NCI-H187 treated with DMSO at 0.1 percent for 48 hours (cell line): ENCODE measurements at places on chromosomes 16 and 17.

GRCh38 chr16:81830845-81831540 lies 51.9 kb downstream of the PLCG2 start:
- no peak for DNase-seq

- no peak for DNase-seq
Observed at GRCh38 chr17:527247-527646, 174.6 kb upstream of the RPH3AL start.

- DNase-seq, result no peak
Observed at GRCh38 chr17:1711804-1712203, 1.6 kb upstream of the TLCD2 start.

DNA sequence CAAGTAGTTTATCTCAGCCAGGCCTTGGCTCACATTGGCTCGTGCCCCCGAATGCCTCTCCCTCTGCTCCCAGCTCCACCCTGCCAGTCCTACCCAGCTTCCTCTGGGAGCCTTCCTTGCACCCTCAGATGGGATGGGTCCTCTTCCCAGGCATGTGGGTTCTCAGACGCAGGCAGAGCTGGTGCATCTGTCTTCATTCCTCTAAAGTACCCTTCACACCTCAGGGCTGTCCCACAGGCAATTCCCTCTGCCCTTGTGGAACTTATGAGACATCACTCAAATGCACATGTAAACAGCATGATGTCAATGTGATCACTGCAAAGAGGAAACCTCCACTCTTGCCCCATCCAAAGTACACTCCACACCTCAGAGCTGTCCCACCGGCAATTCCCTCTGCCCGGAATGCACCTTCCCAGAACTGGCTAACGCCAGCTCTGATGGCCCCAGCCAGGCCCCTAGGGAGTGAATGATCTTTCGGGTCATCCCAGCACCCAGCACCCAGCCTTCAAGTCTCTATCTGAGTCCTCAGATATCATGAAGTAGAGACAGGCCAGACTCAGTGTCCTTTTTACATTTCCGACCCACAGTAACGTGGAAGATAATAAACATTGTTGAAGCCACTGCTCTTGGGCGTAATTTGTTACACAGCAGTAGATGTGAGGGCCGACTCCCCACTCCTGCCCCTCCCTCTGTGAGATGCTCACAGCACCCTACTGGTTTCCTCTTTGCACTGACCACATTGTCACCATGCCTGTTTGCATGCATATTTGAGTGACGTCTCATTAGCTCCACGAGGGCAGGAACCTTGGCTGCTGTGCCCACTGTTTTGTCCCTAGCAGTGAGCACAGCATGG lies 85.4 kb downstream of the N4BP1 start:
- DNase-seq, result no peak

DNA sequence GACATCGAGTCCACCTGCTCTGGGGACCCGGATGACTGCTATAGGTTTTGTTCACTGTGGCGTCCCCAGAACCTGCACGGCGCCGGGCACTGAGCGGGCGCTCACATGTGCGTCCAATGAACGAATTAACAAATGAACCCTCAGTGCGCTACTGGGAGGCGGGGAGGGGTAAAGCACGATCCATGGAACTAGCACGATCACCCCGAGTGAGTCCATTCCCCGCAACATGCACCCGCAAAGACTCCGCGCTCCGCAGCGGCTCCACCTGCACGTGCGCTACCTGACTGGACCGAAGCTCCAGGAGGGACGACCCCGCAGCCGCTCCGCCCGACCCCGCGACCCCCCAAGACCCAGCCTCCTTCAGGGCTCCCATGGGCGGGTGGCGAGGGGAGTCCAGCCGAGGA lies 491 bp downstream of the TRAP1 start:
- no peak for DNase-seq

- no peak for DNase-seq
Observed at GRCh38 chr17:69428252-69428980, 13.9 kb downstream of the MAP2K6 start.

DNA sequence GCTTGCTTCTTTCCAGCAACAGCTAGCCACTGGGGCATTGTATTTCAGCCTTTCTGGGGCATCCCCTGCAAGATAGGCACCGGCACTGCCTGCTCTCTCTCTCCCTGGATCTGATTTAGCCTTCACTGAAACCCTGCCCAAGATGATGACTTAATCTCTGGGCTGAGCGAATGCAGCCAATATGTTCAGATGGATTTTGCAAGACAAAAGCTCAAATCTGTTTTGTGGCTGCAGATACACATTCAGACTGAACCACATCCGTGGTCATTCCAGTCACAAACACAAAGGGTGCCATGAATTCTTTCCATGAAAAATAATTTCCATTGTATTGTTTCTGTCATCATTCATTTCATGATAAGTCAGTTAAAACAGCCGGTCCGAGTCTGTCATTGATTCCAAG lies 24.2 kb downstream of the SOST start:
- no peak for DNase-seq

- DNase-seq, result no peak
Observed at GRCh38 chr17:77479372-77480198, 338.8 kb downstream of the SEC14L1 start.

DNA sequence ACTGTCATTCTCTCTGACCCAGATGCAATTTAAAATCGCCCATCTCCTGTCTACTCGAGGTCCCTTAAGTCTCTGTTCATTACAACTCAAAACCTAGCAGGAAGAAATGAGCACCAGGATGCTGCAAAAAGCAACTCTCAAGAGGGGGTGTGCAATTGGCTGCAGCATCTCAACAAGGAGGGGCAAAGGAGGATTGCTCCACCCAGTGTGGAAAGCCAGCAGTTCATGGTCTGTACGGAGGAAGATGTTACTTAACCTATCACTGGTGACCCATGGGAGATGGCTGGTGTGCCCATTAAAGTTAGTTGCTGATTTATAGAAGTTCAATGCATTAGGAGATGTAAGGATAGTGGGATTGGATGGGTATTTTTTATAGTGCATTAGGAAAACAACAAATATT lies 147.4 kb downstream of the CDK5R1 start:
- DNase-seq, result no peak

DNA sequence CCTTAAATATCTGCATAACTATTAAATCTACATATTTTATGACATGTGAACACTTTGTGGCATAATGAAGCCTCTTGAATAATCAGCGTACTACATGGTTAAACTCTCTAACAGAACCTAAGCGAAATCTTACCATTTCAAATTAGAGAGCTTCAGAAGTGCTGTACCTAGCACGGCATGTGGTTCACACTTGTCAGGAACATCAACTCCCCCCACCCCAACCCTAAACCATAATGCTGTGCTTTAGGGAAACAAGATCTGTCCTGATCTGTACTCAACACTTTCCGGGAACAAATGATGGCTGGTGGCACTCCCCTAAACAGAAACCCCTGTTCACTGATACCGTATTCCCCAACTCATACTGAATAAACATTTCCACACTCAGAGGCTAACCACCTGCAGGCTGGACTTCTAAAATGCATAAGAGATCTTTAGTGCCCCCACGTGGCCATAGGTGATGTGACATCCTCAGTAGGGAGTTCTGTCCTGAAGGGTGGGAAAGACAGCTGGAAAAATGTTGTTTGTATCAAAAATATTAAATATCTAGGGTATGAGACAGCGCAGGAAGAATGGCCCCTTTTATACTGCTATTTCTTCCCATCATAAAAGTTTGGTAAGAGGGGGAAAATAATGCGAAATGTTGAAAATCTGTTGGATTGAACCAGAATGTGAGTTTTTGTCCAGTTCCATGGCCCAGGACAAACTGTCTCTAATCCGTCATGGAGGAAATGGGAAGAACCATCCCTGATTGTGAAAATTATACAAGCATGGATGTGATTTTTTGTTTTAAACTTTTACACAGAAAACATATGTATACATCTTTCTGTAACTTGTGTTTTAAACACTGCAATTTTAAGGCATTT lies 88.6 kb downstream of the USP31 start:
- DNase-seq, result no peak

DNA sequence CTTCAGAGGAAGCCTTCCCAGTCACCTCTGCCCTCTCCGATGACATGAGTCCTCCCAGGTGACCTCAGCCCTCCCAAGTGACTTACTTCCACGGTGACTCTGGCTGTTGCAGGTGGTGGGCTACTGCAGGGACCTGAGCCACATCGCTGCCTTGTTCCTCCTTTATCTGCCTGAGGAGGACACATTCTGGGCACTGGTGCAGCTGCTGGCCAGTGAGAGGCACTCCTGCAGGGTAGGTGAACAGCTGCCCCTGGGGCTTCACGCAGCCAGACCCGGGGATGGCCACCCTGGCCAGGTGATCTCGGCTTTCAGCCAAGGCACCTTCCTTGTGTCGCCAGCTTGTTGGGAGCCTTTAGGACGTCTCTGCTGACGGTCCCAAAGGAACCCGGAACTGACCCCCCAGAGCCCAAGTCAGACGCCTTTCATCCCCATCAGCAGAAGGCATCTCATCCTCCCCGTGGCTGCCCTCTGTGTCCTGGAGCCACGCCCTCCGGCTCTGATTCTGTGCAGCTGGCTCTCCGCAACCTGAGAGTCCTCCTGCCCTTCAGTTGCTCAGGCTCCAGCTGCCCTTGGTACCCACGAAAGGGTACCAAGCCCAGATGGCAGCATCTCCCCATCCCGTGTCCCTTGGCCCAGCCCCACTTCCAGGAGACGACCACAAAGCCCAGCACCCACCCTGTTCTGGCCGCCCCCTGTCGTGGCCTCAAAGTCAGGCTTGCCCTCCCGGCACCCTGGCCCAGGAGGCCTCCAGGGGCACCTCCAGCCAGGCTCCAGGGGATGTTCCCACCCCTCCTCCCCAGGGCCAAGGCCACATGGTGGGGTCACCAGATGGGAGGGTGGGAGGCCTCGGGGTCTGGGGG lies 81.7 kb downstream of the GOSR1 start:
- DNase-seq, result no peak

GRCh38 chr17:70251706-70252105 lies 82.4 kb downstream of the KCNJ2 start:
- DNase-seq, result no peak

- no peak for DNase-seq
Observed at GRCh38 chr17:22203208-22203715, 510.9 kb downstream of the KCNJ18 start.

GRCh38 chr16:3878610-3879009 lies 1.9 kb downstream of the CREBBP start:
- DNase-seq, result no peak

GRCh38 chr17:35912339-35912912 lies 18.1 kb downstream of the RDM1 start:
- no peak for DNase-seq

GRCh38 chr17:59074494-59074893 lies 32.2 kb downstream of the TRIM37 start:
- DNase-seq, result no peak
